Hippocampal formation (tissue), 2 donors: ENCODE measurements at places on chromosomes 12 and 14.

GRCh38 chr12:122208073-122208820 is 4.7 kb downstream of the B3GNT4 start:
- no peak for DNase-seq

DNA sequence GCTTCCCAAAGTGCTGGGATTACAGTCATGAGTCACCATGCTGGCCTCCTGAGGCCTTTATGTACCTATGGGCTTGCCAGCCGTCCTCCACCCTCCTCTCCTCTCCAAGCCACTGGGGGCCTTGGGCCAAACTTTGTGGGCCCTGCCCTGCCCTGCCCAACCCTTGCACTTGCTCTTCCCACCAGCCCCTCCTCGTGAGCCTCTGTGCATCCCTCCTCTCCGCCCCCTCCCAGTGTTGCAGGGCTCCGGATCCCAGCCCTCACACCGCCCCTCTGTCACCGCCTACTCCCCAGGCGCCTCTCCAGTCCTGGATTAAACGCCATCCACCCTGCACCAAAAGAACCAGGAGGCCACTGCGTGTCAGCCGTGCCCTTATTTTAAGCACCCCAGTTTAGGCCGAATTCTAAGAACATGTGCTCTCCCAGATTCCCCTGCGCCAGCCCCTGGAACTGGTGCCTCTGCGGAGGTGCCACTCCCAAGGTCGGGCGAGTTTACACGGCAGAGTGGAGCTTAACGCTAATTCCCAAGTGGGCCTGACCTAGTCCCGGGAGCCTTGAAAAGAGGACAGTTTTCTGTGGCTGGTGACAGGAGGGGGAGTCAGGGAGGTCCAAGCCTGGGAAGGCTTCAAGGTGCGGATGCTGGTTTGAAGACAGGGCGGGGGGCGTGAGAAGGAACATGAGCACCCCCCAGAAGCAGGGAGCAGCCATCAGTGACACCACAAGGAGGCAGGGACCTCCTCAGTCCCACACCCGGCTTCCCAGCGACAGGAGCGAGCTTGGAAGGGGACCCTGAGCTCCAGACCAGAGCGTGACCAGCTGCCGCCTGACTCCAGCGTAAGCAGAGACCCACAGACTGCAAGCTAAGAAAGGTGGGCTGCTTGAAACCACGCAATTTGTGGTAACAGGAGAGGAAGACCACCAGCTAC is 21.2 kb upstream of the CDCA4 start:
- DNase-seq: no peak

GRCh38 chr12:59389968-59390576 is 205.8 kb upstream of the SLC16A7 start:
- DNase-seq: no peak

GRCh38 chr12:128820723-128821432 is 2.9 kb downstream of the SLC15A4 start:
- DNase-seq: no peak

DNA sequence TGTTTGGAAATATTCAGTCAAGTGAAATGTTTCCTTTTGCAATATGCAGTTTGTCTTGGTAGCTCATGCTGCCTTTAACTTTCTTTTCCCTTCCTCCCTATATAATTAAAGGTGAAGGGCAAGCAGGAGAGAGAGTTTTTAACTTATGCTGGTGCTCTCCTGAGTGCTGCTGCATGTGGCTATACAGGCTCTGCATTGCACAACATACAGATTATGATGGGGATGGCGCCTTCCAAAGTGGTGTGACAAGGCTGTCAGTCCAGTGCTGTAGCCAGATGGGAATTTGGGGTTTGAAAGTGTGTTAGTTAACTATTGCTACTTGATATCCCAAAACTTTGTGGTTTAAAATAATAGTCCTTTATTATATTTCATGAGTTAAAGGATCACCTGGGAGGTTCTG is 199.0 kb downstream of the ATP23 start:
- DNase-seq: no peak

- no peak for DNase-seq
Measured at GRCh38 chr14:73723406-73723796, 9.2 kb upstream of the PNMA1 start.
